ENCODE measurements at places on chromosomes 16 and 17. TPM values are rescaled to one million over a fixed set of nuclear protein-coding genes. Genes with fewer than 3 reads are reported as not detected.

DNA sequence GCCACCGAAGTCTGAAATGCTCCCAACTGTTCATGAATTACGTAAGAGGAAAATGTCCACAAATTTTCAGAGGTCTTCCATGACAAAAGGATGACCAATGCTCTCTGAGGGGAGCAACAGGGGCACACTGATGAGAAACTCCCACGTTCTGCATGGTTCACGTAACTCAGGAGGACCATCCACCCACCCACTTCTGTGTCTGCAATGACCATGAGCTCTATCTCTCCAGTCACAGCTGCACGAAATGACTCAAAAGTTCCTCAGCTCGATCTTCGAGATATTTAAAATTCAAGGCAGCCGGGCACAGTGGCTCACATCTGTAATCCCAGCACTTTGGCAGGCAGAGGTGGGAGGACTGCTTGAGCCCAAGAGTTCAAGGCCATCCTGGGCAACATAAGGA, 15.8 kb downstream of the WDR45B start:
- no peak for DNase-seq

- no peak for DNase-seq
Measured at GRCh38 chr17:50689251-50689650, 18.5 kb downstream of the ANKRD40 start.

DNA sequence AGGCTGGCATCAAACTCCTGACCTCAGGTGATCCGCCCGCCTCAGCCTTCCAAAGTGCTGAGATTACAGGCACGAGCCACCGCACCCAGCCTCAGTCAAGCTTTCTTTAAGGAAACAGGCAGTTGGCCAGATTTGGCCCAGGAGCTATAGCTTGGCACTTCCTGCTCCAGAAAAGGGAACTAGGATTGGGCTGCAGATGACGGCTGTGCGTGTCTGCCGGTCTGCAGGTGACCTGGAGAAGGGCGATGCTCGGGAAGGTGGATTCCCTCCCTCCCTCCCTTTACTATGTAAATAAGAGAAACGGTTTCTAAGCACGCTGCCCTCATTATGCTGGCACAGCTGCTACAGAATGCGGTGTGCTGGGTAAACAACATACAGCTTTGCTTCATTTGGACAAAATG, 215.9 kb downstream of the RPTOR start:
- DNase-seq: no peak

Gene NHERF1
- total RNA-seq: 17.7 TPM

- no peak for DNase-seq
Measured at GRCh38 chr17:83121921-83122820, 42.8 kb downstream of the METRNL start.

- no peak for DNase-seq
Measured at GRCh38 chr16:83928341-83929055, 24.5 kb upstream of the OSGIN1 start.

DNA sequence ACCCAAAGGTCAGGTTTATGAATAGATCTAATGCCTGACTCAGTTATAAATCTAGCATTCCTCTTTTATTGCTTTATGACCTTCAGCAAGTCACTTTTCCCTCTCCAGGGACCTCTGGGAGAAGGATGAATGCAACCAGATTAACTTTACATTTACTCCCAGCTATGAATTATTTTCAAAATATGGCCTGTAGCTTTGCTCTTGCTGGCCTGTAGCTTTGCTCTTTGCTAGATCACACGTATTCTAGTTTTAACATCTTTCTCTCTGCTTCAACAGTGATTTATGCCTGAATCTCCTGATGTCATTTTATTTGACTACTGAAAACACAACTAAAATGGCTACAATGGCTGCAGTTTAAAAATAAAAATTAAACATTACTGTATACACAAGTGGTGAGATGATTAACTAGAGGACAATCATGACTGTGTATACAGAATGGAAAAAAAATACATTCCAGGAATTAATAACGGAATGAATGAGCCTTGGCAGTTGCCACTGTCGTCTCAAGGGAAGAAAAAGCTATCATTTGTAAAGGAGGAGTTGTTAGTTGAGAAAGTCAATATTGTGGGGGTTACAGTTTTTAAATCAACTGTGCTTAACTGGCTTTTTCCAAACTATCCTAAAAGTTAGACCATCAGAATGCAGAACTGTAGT, 434.5 kb upstream of the GOT2 start:
- no peak for DNase-seq

DNA sequence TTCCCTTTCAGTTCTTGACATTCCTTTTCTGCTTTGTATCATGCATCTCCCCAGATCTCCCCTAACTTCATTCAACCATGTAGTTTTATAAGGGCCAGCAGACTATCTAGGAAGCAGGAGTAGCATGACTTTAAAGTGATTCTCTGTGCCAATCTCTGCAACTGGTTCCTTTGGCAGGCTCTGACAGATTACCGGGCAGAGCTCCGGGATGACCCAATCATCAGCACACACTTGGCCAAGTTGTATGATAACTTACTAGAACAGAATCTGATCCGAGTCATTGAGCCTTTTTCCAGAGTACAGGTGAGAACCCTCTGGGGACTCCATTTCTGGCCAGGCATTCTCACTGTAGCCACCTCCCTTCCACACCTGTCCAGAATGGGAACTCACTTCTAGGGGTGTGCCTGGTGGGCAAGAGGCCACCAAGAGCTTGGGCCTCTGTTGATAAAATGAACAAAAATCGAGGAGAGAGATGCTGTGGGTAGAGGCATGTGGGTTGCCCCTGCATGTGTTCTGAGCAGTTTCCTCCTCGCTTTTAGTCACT, 7.6 kb upstream of the CDK5R1 start:
- DNase-seq: no peak

Gene SMCR8
- total RNA-seq: 21.9 TPM

GRCh38 chr17:75473246-75473645, 16.8 kb downstream of the TMEM94 start:
- no peak for DNase-seq

Gene SGSH
- 79.5 TPM for total RNA-seq

DNA sequence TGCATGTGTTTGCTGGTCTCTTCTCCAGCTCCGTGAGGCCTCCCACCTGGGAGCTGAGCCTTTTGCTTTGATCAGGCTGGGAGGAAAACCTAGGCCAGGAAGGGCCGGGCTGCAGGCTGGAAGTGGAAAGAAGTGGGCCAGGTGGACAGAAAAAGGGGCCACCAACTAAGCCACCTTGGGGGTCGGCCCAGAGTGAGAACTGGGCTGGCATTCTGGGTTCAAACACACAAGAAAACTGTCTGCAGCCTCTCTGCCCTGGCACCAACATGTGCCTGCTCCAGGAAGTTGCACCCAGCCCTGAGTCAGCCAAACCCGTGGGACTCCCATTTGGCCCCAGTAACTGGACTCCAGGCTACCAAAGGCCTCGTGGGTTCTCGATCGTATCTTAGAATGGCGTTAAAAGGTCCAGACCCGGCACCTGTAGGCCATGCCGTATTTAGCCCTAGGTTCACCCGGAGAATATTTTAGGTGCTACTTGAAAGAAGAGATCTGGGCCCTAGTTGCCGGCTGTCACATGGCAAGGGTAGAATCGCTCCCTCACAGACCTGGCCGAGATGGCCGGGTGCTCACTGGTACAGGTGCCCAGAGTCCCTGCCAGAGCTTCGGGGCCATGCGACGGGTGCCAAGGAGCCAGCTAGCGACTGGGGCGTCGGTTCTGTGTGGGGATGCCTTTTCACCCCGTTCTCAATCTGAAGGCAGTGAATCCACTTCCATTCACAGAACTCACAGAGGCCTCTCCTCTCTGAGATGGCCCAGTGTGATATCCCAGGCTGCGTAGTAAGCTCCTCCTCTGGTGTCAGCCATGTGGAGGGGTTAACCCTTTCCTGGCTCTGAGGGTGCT, 236.6 kb downstream of the MRTFB start:
- DNase-seq: no peak

Measured in glomerular endothelial cell (primary cell).